ENCODE measurements at places on chromosomes 7 and 10. TPM values are rescaled to one million over a fixed set of nuclear protein-coding genes. Genes with fewer than 3 reads are reported as not detected.

Gene C7orf33
- total RNA-seq, result not detected

GRCh38 chr10:98417481-98417959 is 2.5 kb upstream of the PYROXD2 start:
- DNase-seq, result no peak
- H3K27me3 ChIP-seq, result no peaks in the 10 kb centered on the region
- H3K4me1 ChIP-seq, result peaks cover 17% of the 10 kb centered on the region
- H3K4me3 ChIP-seq, result no peak overlapping the region

DNA sequence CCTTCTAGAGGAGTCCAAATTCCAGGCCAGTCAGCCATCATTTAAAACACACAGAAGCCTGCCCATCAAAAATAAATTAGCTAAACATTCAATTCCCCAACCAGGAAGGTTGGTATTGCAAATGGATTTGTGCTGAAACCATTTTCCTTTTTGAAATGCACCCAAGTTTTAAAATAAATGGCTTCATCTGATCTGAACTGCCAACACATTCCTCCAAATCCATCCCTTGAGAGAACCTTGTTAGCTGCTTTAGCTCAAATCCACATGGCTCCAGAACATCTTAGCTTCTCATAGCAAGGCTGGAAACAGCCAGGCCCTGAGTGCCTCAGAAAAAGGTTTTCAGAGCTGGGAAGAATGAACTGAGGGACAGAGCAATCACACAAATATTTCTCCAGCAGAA is 306.3 kb downstream of the FZD1 start:
- peaks cover 15% of the 10 kb centered on the region for H3K4me1 ChIP-seq
- no peak for DNase-seq
- H3K27ac ChIP-seq, result peak overlapping the region; percentile 2
- no peak overlapping the region for H3K4me3 ChIP-seq
- H3K27me3 ChIP-seq, result no peaks in the 10 kb centered on the region

DNA sequence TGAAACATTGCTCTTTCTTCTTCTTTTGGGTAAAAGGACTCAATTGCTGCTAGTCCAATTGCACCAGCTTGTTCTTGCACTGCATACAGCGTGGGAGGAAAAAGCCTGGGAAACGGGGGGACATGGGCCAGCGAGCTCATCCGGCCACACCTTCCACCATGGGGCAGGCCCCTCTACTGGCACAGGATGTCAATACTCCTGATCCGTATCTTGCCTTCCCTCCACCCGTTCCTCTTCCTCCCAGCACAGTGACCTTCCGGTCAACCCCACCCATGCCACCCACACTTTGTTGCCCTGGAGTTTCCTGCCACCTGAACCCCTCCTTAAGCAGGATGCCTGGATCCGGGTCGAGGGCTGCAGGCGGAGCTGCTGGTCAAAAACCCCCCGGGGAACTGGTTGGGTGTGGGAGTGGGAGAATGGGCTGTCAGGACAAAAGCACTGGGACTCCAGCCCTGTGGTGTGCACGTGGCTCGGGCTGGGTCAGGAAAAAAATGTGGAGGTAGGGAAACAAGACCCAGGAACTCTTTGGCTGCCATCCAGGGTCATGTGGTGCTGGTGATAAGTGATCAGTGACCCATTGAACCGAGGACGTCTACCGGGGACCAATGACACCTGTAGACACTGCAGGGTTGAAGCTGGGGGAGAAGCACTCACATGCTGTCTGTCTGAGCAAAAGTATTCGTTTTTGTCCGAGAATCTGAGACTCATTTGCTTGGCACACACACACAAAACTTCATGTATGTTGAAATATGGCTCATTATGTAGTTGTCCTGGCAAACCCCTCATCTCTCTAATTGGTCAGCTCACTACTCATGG is 8.1 kb downstream of the IL2RA start:
- H3K27me3 ChIP-seq, result no peaks in the 10 kb centered on the region
- peaks cover 7% of the 10 kb centered on the region for H3K4me1 ChIP-seq
- H3K4me3 ChIP-seq, result no peak overlapping the region
- no peak overlapping the region for H3K27ac ChIP-seq
- H3K36me3 ChIP-seq, result no peaks in the 10 kb centered on the region

GRCh38 chr10:124204726-124205125 is 111.3 kb upstream of the CHST15 start:
- H3K27me3 ChIP-seq, result no peaks in the 10 kb centered on the region
- no peak overlapping the region for H3K27ac ChIP-seq
- H3K36me3 ChIP-seq, result no peaks in the 10 kb centered on the region
- H3K4me1 ChIP-seq, result no peaks in the 10 kb centered on the region

DNA sequence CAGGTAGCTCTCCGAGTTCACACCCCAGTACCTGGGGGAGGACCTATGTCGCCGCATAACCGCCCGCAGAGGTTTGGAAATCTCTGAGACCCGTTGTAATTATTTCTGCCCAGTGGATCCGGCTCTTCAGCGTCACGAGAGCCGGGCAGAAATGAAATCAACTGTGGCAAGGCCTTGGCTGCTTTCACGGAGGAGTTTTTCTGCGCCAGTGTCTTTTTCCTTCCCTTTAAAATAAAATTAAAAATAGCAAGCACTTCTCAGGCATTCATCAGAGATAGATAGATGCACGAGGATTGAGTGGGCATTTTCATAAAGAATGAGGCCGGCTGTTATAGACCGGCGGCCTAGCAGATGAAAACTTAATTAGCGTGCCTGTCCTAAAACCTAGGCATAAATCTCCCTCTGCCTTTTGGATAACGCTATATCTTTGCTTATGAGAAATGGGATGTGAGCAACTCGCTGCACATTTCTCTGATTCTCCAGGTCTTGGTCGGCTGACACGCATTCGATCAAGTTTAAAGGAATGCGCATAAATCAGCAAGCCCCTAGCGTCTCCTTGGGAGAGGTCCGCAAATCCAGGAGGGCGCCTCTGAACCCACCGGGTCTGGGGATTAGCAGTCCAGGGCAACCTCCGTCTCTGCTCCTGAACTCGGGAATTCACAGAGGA is 6.4 kb downstream of the HOXA13 start:
- peaks cover 36% of the 10 kb centered on the region for H3K4me1 ChIP-seq
- no peak overlapping the region for H3K27ac ChIP-seq
- H3K36me3 ChIP-seq, result no peaks in the 10 kb centered on the region
- H3K4me3 ChIP-seq, result no peak overlapping the region
- DNase-seq, result no peak
- peaks cover 99% of the 10 kb centered on the region for H3K27me3 ChIP-seq

GRCh38 chr10:109467551-109467950 is 455.8 kb downstream of the XPNPEP1 start:
- no peaks in the 10 kb centered on the region for H3K27me3 ChIP-seq
- H3K27ac ChIP-seq, result no peak overlapping the region
- H3K36me3 ChIP-seq, result no peaks in the 10 kb centered on the region
- DNase-seq, result no peak
- no peak overlapping the region for H3K4me3 ChIP-seq

Data from spinal cord (tissue), 10 donors.